ENCODE measurements at places on chromosomes 16 and 17.
A peak's percentile ranks its signal among the peaks of the same experiment; 100 is the strongest.

DNA sequence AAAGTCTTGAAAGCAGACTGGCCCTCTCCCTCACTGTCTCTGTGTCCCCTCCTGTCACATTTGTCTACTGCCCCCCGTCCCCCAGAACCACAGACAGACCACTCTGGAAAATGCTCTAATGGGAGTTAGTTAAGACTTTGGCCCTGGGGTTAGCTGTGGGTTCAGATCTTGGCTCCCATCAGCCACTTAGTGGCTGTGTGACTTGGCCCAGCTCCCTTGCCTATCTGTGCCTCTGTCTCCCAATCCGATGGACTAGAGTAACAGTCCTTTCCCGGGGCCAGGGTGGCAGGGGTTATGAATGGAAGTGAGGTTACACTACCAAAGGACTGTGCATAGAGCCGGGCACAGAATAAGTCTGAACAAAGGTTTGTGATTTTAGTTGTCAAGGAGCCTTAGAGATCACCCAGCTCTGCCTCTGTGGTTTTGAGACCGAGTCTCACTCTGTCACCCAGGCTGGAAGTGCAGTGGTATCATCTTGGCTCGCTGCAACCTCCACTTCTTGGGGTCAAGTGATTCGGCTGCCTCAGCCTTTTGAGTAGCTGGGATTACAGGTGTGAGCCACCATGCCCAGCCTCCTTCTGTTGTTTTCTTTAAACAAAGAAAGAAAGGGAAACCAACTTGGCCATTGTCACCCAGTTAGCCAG is 23.7 kb downstream of the PPL start:
- DNase-seq, result no peak

GRCh38 chr16:27720731-27721530 is 171.0 kb downstream of the KATNIP start:
- no peak for DNase-seq

GRCh38 chr17:6910987-6911603 is 79.6 kb upstream of the TEKT1 start:
- DNase-seq, result peak; percentile 48

GRCh38 chr16:66050991-66051390 is 315.5 kb upstream of the CDH5 start:
- DNase-seq, result no peak

DNA sequence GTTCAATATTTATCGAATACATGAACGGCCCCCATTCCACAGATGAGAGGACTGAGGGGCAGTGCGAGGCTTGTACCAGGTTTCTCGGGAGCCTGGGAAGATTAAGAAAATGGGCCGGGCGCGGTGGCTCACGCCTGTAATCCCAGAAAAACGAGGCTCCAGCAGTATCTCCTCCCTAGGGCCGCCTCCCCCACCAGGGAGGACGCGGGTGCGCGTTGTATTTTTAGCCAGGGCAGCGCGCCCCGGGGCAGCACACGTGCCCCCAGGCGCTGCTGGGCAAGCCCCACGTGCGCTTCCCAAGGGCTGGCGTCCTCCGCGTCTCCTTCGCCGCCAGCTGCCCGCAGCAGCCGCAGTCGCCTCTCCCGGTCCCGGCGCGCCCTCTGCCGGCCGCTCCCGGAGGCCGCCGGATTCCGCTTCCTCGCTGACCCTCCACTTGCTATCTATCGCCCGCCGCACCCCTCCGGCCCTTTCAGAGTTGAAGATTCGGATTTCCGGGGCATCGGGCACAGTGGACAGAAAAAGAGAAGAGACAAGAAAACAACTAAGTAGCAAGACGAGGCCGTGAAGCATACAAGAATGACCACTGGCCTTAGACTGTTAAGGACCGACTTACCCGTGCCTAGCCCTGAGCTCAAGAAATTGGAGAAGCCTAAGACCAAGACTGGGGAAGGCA is 1.9 kb upstream of the YBX2 start:
- DNase-seq, result no peak

GRCh38 chr17:55266958-55267688 is 2.4 kb downstream of the HLF start:
- DNase-seq, result no peak

GRCh38 chr16:65739518-65739917 is 617.7 kb upstream of the CDH11 start:
- no peak for DNase-seq

GRCh38 chr16:5031601-5032000 is 2.1 kb downstream of the NAGPA start:
- no peak for DNase-seq

DNA sequence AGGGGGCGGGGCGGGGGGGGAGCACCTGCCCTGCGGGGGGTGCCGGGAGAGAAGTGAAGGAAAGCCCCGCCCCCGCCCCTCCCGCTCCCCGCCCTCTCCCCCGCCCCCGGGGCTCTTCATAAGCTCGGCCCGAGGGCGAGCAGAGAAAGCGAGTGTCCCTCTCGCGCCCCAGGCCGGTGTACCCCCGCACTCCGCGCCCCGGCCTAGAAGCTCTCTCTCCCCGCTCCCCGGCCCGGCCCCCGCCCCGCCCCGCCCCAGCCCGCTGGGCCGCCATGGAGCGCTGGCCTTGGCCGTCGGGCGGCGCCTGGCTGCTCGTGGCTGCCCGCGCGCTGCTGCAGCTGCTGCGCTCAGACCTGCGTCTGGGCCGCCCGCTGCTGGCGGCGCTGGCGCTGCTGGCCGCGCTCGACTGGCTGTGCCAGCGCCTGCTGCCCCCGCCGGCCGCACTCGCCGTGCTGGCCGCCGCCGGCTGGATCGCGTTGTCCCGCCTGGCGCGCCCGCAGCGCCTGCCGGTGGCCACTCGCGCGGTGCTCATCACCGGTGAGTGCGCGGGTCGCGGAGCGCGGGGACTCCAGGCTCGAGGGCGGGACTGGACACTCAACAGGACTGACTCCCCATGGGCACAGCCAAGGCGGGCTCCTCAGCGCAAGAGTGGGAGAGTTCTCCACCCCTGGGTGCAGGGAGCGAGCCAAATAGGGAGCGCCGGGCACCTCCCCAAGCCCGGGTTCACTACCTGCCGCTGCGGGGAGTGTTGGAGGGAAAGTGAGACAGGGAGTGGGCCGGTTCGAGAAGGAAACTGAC is at the start of gene HSD11B2:
Gene HSD11B2, plus strand, starts transcription at position 145 of the 798 bp plus-strand sequence. Its CDS starts 128 bp downstream, at position 273.
- no peak for DNase-seq

Measured in hematopoietic multipotent progenitor cell (in vitro differentiated cells).